ENCODE measurements at places on chromosomes 4 and X.
A peak's percentile ranks its signal among the peaks of the same experiment; 100 is the strongest.

- peak; percentile 95 for DNase-seq
These were observed 81.9 kb downstream of the HMGB2 start for GRCh38 chr4:173252024-173252935.

GRCh38 chr4:151715881-151716280, 44.9 kb downstream of the GATB start:
- DNase-seq, result no peak

DNA sequence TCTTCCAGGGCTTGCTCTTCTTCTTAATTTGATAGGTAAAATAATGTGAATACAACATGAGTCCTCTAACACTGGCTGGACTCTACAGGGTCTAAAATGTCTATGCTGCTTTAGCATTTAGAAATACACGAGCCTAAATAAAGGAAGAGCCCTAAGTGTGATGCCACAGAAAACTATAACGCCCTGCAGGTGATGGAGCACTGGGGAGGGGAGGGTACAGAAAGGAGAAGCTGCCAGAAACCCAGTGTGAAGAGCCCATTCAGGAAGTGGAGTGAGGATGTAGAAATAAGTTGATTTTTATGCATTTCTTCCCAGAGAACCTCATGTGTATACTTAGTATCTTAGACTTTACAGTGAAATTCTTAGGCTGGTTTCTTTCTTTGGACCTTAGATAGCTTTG, 83.4 kb downstream of the TNIP2 start:
- DNase-seq, result no peak

- no peak for DNase-seq
These were observed 67.7 kb downstream of the SEL1L3 start for GRCh38 chr4:25795091-25795490.

- DNase-seq, result peak; percentile 54
These were observed 85.7 kb downstream of the TSPAN5 start for GRCh38 chr4:98572697-98573096.

- DNase-seq, result peak; percentile 13
These were observed 47.2 kb downstream of the SLC34A2 start for GRCh38 chr4:25702848-25703247.

DNA sequence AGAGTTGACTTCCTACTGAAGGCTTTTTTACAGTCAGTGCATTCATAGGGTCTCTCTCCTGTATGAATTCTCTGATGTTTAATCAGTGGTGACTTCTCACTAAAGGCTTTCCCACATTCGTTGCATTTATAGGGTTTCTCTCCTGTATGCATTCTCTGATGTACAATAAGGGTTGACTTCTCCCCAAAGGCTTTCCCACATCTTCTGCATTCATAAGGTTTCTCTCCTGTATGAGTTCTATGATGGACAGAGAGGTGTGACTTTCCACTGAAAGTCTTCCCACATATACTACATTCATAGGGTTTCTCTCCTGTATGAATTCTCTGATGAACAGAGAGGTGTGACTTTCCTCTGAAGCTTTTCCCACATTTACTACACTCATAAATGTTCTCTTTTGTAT, 45.2 kb downstream of the ZNF674 start:
- no peak for DNase-seq

- DNase-seq, result no peak
These were observed 10.7 kb upstream of the WDR17 start for GRCh38 chr4:176054942-176055341.

GRCh38 chr4:125322366-125322730, 7.6 kb downstream of the FAT4 start:
- peak; percentile 50 for DNase-seq

- DNase-seq, result peak; percentile 33
These were observed 35.2 kb downstream of the NYX start for GRCh38 chrX:41482154-41482850.

- no peak for DNase-seq
These were observed 8.2 kb downstream of the VAMP7 start for GRCh38 chrX:155889328-155889727.

GRCh38 chr4:188780028-188780427, 640.8 kb downstream of the TRIML1 start:
- no peak for DNase-seq

DNA sequence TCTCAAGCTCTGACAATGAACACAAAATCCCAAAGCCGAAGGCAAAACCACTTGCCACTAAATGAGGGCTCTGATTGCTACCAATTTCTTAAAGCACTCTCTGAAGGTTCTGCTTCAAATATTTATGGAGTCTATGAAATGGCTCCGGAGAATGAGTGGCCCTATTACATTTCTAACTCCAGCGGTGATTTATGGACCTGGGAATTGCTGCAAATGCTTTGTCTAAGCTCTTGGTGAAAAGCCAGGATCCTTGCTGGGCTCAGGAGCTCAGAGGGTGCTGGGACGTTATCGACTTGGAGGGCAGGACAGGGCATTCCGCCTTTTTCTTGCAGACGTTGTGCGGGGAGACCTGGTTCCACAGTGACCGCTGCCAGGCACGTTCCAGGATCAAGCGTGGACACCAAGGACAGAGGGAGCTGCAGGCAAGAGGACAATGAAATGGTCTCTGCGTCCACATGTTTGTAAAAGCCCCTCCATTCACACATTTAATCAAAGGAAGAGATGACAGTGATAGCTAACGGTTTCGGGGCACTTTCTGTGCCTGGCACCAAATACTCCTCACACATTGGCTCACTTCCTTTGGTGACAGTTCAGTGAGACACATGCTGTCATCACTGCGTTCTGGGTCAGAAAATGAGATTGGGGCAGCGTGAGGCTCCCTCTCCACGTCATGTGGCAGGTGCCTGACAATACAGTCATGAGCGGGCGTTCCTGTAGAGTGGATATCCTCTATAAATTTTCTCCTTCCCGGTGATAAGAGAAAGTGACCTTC, 58.8 kb downstream of the C4orf50 start:
- no peak for DNase-seq

DNA sequence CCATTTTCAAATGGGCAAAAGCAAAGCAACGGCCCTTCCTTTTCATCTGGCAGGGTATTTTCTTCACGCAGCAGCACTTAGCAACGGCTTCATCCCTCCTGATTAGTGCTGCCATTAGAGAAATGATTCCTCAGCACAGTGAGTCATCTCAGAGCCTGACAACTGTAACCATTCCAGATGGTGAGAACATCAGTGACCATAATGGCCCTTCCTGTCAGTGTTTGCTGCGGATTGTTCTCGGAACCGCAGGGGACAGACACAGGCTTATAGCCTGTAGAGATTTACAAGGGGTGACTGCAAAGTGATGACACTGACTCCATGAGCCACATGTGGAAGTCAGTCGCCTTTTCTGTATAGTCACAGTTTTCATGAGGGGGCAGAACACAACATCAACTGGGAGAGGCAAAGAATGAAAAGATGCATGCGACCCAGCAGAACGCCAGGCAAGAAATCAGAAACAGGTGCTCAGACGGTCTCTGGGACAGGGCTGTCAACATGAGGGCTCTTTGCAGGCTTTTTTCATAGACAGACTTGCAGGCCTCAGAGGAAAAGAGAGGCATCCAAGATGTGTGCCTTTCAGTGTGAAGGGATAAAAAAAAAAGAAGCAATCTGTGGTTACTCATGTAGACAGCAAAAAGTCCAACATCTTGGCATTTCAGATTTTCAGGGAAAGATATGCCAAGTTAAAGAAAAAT, 69.9 kb upstream of the FBXW7 start:
- DNase-seq, result peak; percentile 77

DNA sequence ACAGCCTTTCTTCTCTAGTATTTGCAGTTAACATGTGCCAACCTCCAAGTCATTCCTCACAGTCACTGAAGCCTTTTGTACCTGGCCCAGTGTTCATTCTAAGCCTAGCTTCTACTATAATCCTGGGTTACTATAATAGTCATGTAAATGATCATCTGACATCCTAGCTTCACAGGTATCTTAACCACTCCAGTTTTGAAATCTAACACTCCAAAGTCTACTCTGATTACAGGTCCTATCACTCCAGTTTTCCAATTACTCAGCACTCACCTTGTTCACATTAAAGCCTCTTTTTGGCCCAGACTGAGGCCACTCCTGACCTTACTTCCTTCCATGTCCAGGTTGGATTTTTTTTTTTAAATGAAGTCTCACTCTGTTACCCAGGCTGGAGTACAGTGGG, 87.6 kb upstream of the ZCCHC13 start:
- no peak for DNase-seq

DNA sequence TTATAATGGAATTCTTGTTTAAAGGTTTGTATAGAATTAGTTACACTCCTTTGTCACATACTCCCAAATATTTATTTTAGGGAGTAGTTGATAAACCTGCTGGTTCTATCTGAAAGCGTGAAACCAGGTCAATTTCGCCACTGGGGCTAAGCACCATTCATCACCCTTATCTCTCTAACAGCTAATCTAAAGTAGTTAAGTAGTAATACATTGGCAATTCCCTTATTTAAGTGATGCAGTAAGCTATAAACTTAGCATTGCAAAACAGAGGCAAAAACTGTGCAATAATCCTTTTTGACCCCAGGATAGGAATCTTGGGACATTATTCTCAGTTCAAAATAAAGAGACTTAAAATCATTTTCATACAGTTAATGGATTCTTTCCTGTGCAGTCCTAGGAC, 33.7 kb upstream of the PTPN13 start:
- DNase-seq, result no peak

- DNase-seq, result no peak
These were observed 2.3 kb downstream of the DUSP9 start for GRCh38 chrX:153649178-153649914.

- peak; percentile 53 for DNase-seq
These were observed at the start of gene CCNQ for GRCh38 chrX:153598541-153599191. Gene CCNQ, minus strand, starts transcription at chrX:153599139. Its CDS starts 66 bp downstream, at chrX:153599073.

GRCh38 chr4:3827616-3828492, 61.7 kb downstream of the ADRA2C start:
- peak; percentile 69 for DNase-seq

- DNase-seq, result no peak
These were observed 63.8 kb downstream of the ARFIP1 start for GRCh38 chr4:152843481-152844090.

DNA sequence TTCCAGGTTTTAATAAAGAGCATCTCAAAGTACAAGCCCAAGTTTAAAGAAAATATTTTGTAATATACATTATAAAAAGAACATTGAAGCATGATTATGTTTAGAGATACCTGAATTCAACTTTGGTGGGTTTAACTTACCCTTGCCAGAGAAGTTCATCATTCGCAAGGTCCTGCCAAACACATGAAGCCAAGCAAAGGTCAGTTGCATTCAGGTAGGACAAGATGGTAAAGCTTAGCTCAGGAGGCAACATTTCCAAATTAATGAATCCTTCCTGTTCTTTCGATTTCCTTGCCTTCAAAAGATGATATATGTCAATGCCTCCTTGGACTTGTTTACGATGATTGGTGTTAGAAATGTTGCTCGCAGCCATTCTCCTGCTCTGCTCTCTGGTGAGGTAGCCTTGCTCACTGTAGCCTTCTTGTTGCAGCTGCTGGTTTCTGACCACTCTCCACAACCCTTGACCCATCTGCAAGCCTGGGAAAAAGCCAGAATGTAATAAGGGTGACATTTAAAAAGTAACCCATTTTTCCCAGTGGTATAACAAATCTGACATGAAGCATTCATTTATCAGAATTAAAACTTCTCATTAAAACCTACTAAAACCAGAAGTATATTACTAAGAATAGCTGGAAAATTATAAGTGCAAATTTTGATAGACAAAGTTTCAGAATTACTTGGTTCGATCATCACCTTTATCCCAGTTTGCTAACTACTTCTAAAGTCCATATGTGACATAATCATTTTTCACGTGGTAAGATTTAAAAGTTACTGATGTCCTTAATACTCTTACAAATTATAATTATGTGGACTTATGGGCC, 20.6 kb downstream of the FBXO8 start:
- no peak for DNase-seq

DNA sequence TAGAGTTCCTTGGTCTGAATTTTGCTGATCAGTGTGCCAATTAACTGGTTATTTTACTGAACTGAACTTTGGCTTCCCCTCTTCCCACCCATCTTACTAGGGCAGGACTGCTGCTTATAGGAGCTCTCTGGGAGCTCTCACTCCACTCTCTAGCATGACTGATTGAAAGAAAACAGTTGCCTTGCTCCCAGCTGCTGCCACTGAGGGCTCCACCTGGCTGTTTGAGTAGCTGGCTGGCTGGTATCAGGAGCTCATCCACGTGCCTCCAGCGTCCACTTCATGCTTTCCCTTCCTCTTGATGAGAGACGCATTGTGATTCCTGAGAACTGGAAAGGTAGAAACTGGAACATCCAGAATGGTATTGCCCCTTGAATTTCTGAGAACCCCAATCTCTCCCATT, 73.0 kb upstream of the KLHL13 start:
- DNase-seq, result no peak

GRCh38 chr4:84647312-84647884, 64.5 kb downstream of the CDS1 start:
- DNase-seq, result peak; percentile 12

GRCh38 chr4:26206999-26207398, 113.8 kb upstream of the RBPJ start:
- DNase-seq, result peak; percentile 39

- no peak for DNase-seq
These were observed 2.4 kb downstream of the PKD2 start for GRCh38 chr4:88009871-88010270.

- DNase-seq, result no peak
These were observed 188.1 kb downstream of the ADAM29 start for GRCh38 chr4:175106301-175106700.

GRCh38 chrX:44088510-44089144, 115.4 kb upstream of the NDP start:
- peak; percentile 11 for DNase-seq

GRCh38 chr4:57148177-57148576, 38.0 kb upstream of the IGFBP7 start:
- no peak for DNase-seq

GRCh38 chr4:142840516-142841123, 5.5 kb downstream of the INPP4B start:
- DNase-seq, result peak; percentile 70

GRCh38 chrX:81206476-81206875, 4.6 kb downstream of the SH3BGRL start:
- no peak for DNase-seq

GRCh38 chr4:146023334-146023967, 84.8 kb upstream of the ZNF827 start:
- no peak for DNase-seq

DNA sequence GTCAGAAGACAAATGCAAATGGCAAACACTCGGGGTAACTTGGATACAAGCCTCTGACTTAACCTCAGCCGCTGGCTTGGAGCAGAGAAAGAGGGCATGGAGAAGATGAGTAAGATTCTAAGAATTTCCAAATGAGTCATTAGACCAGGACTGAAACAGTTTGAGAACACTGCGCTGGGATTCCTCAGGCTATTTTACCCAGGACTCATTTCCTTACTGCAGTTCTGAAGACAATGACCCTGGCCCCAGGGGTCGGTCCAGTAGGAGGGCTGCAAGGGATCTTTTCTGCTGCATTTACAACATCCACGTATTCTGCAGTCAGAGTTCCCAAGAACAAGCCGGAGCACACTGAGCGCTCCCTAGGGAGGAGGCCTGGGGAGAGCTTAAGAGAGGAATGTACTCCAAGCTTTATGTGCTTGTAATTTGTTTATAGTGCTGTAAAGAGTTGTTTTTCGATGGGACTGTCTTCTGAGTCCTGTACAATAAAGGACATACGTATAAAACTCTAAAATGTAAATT, 27.3 kb upstream of the SORBS2 start:
- peak; percentile 92 for DNase-seq
